NCI-H2081 treated with DMSO at 0.1 percent for 48 hours (cell line): ENCODE measurements at places on chromosomes 5 and 9.

GRCh38 chr5:84642795-84643194, 258.1 kb upstream of the EDIL3 start:
- no peak for DNase-seq

DNA sequence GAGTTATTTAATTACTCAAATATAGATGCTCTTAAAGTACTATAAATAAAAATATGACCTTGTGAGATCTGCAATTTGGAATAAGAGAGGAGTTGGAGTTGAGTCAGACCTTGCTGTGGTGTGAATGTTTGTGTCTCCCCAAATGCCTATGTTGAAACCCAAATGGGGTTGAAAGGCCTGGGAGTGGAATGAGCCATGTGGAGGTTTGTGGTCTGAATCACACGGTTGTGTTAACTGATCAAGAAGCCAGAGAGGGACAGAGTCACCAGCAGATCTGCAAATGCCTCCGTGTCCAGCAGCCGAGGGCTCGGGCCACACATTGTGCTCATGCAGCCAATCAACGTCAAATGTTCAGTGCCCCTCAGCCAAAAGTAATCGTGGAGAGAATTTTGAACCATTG, 404.4 kb downstream of the ICE1 start:
- no peak for DNase-seq

GRCh38 chr9:91778031-91778430, 172.0 kb downstream of the ROR2 start:
- DNase-seq, result no peak

- no peak for DNase-seq
Observed at GRCh38 chr5:160092960-160093707, 26.1 kb downstream of the PWWP2A start.

DNA sequence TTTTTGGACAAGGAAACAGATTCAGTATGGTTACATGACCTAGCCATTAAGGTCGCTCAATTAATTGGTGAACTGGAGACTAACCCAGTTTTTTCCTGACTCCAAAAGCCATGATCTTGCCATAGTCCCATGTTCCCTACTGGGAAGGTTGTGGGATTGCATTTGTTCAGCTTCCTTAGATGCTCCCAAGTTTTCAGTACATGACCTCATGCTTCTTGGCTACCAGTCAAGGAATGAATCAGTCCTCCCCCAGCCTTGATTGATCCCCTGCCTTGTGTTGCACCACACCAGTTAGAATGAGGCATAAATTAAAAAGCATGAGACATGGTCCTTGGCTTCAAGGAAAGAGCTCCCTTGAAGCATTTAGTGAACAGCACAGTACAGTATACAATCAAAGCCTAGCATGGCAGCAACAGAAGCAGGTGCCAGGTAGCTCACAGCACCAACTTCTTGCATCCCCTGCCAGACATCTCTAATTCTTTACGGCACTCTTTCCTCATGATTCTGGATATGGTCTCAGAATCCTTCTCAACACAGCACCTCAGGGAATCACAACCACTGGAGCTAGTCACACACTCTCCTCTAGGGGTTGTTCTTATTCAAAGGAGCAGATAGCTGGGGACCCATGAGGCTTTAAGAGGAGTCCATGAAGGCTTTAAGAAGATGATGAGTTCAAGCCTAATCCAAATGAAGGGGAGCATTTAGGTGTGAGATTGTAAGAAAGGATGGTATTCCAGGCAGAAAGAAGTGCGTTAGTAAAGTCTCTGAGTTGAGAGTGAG, 295.5 kb upstream of the CLINT1 start:
- DNase-seq, result no peak

DNA sequence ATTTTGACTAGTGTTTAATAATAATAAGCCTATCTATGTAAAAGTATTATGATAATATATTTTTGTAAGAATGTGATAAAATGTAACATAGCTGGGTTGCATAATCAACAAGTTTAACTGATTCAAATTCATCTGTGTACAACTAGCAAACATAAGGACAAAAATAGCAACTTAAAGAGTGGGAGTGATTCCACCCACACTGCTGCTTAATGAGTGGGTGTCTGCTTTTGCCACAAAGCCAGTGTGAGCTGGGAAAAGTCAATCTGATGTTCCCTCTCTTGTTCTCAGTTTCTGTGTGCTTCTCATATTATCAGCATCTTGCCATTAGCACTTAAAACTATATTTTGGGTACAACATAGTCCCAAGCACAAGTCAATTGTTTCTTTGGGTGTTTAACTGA, 111.1 kb upstream of the DPYSL3 start:
- no peak for DNase-seq

DNA sequence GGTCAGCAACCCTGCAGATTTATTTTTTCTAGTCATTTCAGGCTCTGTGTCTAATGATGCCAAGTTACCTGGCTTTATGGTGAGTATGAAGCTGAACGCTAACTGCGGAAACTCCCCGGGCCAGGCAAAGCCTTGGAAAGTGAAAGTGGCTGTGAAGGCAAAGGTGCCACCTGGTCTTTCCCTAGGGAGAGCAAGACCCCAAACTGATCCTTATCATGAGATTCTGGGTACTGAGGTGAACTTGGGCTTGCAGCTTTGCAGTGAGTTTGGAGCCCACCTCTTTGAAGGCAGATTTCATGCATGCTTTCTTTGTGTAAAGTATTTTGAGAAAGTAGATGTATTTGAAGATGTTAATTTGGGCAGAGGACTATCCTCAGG, 63.3 kb downstream of the CARTPT start:
- no peak for DNase-seq

DNA sequence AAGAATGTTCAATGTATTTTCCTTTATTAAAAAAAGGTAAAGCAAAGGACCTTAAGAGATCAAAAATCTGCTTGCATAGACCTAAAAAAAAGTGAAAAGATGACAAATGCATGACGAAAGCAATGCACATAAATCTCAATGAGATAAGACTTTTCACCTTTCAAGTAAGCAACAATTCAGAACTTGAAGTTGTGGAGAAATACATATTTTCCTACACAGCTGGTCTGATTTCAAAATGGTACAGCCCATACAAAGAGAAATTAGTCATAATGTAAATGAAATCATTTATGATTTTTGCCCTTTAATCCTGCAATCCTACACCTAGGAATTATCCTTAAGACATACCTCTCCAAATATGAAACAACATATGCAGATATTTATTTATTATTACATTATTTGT, 568.0 kb downstream of the ANXA1 start:
- no peak for DNase-seq

DNA sequence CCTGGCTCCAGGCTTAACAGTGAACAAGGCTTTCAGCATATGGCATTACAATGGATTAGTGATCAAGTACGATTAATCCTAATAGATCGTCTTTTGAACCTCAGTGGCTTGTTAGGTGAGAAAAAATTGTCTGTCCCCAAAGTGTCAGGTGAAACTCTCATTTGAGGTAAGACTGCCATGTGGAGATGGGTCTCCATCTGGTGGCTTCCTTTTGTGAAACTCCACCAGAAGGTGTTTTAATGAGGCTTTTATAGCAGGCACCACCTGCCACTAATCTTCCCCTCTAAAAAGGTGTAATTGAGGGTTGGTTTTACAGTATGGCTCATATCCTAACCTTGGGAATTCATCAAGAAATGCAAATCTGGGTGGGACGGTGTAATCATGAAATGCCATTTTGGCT, 471.1 kb upstream of the MPDZ start:
- DNase-seq, result peak; percentile 56

DNA sequence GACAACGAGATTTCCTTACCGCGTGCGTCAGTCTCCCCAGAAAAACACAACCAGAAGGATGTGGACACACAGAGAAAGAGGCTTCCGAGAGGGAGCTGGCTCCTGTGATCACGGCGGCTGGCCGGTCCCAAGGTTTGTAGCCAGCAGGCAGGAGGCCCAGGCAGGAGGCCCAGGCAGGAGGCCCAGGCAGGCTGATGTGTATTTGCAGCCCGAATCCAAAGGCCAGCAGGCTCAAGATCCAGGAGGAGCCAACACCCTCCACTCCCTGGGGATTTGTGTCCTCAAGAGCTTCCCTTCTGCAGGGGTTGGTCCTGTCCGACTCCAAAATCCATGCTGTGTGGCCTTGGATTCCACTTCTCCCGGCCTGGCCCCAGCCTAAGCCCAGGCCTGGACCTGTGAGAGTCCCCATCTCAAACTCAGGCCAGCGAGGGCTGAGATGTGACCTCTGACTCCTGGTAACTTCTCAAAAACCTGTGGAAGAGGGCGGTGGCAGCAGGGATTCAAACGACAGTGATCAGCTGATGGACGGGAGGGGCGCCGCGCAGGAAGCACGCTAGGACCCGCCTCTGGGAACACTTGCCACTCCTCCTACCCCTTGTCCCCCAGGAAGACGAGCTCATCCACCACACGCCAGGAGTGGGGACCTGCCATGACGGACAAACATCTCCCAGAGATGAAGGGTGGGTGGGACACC, 75.0 kb upstream of the PPP1R26 start:
- no peak for DNase-seq

- no peak for DNase-seq
Observed at GRCh38 chr5:65338606-65339151, 143.0 kb downstream of the ADAMTS6 start.
